ENCODE measurements at places on chromosomes 1 and 21.

- peaks cover 27% of the 10 kb centered on the region for H3K36me3 ChIP-seq
- DNase-seq, result peak; percentile 32
- H3K27me3 ChIP-seq, result peaks cover 20% of the 10 kb centered on the region
Observed at GRCh38 chr1:58785442-58786058, 1.7 kb upstream of the JUN start.

DNA sequence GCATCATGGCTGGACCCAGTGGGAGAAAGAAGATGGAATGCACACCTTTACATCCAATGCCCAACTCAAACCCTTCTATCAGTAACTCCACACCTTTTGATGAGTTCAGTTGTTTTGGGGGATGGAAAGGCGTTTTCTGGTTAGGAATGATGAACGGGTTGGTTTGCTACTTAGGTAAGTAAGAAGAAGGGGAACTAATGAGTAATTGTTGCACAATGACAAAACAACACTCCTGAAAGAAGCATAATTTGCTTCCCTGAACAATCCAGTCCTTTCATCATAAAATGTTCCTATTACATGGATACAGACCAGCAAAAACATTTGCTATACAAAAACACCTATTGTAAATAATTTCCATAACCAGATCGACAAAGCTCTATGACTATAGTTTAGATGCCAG lies 35.9 kb upstream of the NFIA start:
- H3K27me3 ChIP-seq, result peaks cover 58% of the 10 kb centered on the region
- no peaks in the 10 kb centered on the region for H3K36me3 ChIP-seq
- peaks cover 12% of the 10 kb centered on the region for H3K4me1 ChIP-seq
- no peak overlapping the region for H3K27ac ChIP-seq

- H3K27me3 ChIP-seq, result peaks cover 13% of the 10 kb centered on the region
- H3K36me3 ChIP-seq, result peaks cover 21% of the 10 kb centered on the region
- H3K4me3 ChIP-seq, result peak overlapping the region; percentile 9
- no peak overlapping the region for H3K27ac ChIP-seq
- peaks cover 54% of the 10 kb centered on the region for H3K4me1 ChIP-seq
Observed at GRCh38 chr21:43721939-43722338, 3.0 kb downstream of the PDXK start.

DNA sequence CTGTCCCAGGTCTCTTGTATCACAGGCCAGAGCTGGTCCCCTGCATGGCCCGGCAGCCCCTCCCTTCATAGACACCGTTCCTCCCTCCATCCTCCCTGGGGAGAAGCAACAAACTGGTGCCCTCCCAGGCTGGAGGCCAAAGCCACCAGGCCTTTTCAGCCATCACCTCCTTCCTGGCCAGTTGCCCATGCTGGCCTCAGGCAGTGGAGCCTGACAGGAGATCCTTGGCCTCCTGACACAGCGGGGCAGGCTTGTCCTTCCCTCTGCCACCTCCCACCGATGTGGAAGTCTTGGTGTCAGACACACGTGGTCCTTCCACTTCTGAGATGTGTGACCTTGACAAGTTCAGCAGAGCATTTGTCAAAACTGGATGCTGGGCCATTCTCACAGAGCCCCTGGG lies 206.0 kb downstream of the HIVEP3 start:
- H3K36me3 ChIP-seq, result no peaks in the 10 kb centered on the region
- H3K27me3 ChIP-seq, result peaks cover 16% of the 10 kb centered on the region
- no peak overlapping the region for H3K27ac ChIP-seq
- H3K4me3 ChIP-seq, result no peak overlapping the region

- no peak overlapping the region for H3K27ac ChIP-seq
- H3K27me3 ChIP-seq, result peaks cover 5% of the 10 kb centered on the region
- no peaks in the 10 kb centered on the region for H3K4me1 ChIP-seq
- no peak overlapping the region for H3K4me3 ChIP-seq
- no peaks in the 10 kb centered on the region for H3K36me3 ChIP-seq
- DNase-seq, result no peak
Observed at GRCh38 chr1:56755911-56756310, 63.3 kb downstream of the FYB2 start.
